ENCODE measurements at places on chromosomes 2 and 18.

- DNase-seq: no peak
Observed at GRCh38 chr2:8334866-8335325, 347.0 kb upstream of the ID2 start.

GRCh38 chr2:149536649-149537048 is 50.9 kb downstream of the MMADHC start:
- DNase-seq: no peak

GRCh38 chr2:65357095-65357958 is 75.1 kb downstream of the SPRED2 start:
- no peak for DNase-seq

DNA sequence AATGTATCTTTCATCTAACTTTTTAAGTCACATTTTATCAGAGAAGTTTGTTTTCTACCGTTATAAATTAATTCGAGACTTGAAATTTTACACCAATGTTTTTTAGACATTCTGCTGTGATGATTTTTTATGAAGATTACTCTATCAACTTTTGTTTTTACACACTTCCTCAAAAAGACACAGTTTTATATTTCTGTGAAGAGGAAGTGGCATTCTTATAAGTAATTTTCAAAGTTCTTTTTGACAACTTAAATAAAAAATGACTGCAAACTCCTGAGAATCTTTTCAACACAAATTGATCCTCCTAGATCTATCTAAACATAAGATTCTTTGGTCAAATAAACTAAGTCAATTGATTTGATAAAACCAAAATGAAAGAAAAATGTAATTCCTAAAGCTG is 13.7 kb downstream of the ANKRD44 start:
- no peak for DNase-seq

- no peak for DNase-seq
Observed at GRCh38 chr2:23622966-23623675, 238.1 kb downstream of the KLHL29 start.

- DNase-seq: no peak
Observed at GRCh38 chr2:218892693-218893348, 12.2 kb downstream of the WNT10A start.

DNA sequence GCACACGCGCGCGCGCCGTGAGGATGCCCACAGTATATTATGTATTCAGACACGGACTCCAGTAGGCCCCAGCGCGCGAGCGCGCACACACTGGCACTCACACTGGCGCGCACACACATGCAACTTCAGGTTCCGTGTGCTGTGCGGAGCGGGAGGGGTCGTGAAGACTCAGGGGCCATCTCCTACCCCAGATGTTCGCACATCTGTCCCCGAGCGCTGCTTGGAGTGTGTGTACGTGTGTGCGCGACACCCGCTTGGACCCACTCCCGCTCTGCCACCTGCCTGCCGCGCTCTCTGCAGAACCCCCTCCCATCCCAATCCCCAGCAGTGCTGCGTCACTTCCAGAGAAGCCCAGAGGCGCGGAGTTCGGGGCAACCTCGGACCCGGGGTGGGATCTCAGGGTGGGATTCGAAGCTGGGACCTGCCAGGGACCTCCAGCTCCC is 2.6 kb downstream of the NRP2 start:
- peak; percentile 72 for DNase-seq

DNA sequence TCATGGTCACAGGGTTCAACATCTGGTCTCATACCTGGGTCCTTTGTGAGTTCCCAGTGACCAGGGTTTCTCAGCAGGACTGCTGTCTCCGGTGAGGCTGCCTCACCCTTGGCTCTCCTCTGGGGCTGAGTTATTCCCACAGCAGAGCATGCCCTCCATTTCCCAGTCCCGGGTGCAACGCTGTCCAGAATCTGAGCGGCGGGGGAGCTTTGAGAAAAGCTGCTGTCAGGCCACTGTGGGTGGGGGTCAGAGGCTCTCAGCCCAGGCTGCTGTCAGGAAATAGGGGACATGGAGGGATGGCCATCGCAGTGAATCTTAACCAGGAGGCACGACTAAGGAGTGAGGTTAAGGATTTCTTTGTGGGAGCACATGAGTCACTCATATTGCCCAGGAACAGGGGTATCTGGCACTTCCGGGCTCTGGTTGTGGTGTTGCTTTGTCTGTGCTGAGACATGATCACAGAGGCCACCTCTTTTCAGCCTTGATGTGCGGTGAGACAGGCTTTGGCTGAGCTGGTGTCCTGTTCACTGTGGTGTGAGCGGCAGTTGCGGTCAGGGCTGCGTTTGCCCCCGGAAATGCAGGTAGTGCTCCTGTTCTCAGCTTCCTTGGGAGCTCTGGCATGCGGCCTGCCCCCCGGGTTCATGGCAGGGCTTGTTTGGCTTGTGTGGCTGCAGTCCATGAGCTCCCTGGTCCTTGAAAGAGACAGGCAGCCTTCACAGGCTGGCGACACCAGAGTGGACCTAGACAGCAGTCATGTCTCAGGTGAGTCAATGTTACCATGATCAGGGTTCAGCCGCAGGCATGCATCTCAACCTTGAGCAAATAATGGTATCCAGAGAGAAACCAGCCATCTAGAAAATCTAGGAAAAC is 310.7 kb upstream of the MYT1L start:
- no peak for DNase-seq

- no peak for DNase-seq
Observed at GRCh38 chr2:128162266-128162665, 71.3 kb downstream of the UGGT1 start.

DNA sequence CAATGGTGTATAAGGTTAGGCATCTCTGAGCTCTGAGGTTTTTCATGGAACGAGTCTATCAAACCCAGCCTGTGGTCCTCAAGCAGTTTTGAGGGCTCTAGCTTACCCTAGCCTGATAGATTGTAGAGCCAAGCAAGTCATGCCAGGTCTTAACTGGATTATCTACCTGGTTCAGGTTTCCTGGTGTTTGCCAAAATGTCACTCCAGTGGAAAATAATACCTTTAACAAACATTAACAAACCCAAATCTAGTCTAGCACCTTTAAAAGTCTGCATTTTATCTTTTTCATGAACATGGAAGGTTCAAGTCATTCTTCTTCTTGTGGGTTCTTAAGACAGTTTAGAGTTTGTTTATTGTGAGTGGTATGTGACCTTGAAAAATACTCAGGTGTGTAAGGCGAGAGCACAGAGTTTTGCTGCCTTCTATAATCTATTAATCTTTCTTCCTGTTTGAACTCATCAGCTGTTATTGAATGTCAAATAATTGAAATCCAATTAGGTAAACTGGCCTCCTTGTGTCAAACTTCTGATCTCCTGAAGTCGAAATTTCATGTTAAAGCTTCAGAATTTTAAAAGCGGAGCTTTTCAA is 13.4 kb upstream of the ADGRF3 start:
- no peak for DNase-seq

GRCh38 chr2:133503323-133503722 is 64.9 kb downstream of the NCKAP5 start:
- DNase-seq: no peak

DNA sequence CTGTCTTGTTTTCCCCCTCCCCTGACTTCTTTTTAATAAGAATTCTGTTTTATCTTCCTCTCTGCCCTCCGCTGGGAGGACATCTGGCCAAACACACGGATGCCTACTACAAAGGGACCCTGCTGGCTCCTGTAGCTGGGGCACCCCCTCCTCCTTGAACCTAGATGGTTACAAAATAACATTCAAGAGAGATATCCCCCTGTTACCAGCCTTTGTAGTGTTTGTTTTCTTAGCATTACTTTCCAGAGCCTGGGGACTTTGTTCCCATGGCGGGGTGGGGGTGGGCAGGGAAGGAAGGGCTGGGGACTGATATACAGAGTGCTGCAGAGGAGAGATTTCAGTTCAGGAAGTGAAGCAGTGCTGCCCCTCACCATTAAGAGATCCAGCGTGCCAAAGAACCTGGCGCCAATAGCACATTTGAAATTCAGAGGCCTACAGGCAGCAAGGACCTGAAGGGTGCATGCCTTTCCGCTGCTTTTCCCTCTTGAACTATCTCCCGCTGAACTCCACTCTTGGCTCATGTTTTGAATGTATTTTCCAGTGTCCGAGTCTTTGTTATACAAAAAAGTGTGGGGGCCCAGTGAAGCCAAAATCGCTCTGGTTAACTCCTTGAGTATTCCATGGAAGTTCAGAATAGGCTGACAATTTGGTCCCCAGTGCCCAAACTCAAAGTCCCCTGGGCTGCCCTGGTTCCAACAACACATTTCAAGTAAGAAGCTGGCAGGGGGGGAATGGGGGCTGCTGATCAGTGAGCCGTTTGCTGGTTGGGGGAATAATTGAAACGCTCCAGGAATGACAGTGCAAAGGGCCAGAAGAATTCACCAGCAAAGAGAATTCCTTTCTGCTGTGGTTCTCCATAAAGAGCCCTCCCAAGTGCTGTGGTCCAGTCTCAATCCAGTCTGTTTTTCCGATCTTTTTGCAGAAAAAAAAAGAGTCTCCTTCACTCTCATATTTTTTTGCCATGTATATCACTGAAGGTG is 94.8 kb upstream of the THOC1 start:
- DNase-seq: no peak

GRCh38 chr18:6109743-6110142 is 214.4 kb upstream of the TMEM200C start:
- DNase-seq: no peak

DNA sequence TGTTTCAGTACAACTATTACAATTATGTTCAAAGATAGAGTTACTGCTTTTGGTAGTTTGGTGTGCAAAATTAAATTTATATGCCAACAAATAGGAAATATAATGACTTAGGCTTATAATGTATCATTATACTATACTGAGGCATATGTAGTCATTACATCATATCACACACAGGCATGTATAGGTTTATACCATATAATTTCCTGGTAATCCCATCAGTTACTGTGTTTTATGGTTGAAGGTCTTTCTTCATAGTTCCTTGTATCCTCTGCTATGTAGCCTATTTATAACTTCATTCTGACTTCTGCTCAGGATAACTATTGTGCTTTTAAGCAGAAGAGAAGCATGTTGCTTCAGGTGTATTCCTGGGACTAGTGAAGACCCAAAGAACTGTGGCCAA is 110.5 kb downstream of the ZNF407 start:
- DNase-seq: no peak

DNA sequence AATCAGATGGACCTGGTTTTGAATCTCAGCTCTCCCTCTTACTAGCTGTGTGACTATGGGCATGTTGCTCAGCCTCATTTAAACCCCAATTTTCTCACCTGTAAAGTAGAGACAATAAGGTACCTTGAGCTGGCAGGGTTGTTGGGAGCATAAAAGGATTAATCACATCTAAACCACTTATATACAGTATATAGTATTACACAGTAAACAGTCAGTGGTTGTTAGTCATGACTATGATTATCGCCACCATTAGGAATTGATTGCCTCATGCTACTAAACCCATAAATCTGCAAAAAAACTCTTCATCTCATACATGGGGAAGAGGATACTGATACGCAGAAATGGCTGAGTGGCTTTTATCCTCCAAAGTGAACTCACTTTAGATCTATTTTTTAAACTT is 65.8 kb downstream of the INO80D start:
- DNase-seq: no peak

- no peak for DNase-seq
Observed at GRCh38 chr2:56100791-56101312, 82.9 kb upstream of the CCDC85A start.

GRCh38 chr2:174908284-174908683 is 96.9 kb downstream of the CHN1 start:
- DNase-seq: no peak

GRCh38 chr2:19228181-19228593 is 130.2 kb downstream of the OSR1 start:
- no peak for DNase-seq

DNA sequence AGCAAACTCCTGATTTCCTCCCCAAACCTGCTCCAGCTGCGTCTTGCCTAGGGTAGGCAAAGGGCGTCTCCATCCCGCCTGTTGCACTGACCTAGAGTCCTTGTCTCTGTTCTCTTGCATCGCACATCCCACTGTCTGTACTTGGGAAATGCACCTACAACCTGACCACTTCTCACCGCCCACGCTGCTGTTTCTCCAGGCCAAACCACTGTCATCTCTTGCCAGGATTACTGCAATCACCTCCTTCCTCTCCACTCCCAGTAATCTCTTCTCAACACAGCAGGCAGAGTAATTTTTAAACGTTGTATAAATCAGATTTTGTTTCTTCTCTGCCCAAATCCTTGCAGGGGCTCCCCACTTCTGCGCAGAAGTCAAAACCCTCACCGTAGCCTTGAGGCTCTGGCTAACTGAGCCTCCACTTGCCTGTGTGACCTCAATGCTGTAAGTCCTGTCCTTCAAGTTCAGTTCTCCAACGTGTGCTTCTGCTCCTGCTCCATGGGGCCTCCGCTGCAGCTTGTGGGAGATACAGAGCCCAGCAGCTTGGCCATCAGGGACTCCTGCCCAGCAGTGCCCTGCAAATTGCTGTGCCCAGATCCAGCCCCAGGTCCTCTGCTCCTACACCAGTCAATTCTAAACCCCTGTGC is 27.7 kb upstream of the SEMA4C start:
- no peak for DNase-seq

GRCh38 chr2:109371481-109372170 is 242.1 kb downstream of the SEPTIN10 start:
- DNase-seq: no peak

DNA sequence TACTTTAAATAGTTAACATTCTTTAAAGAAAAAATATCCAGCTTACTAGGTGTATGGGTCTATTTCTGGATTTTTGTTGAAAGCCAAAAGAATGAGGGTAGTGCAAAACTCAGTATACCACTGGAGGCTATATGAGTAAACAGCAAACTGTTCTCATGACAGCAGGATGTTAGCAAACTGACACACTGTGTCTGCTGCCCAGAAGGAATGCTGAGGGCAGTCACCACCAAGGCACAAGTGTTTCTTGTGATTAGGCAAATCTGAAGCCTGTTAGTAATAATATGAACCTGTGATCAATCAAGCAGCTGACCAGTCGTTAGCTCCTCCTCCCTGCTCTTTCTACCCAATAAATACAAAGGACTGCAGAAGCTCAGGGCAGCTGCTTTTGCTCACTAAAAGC is 50.5 kb upstream of the SULT1C3 start:
- no peak for DNase-seq

DNA sequence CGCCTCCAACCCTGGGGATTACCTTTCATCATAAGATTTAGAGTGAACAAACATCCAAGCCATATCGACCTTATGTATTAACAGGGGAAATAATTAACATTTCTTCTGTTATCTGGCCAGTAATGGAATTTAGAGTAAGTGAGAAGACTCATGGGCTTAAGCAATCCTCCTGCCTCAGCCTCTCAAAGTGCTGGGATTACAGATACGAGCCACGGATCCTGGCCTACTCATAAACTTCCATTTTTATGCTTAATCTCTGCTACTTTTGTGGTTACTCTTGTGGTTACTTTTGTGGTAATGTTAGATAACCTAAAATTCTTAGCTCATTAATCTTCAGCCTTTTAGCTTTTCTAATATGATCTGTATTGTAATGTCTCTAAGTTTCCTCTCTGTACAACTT is 159.3 kb upstream of the SLC8A1 start:
- no peak for DNase-seq

- DNase-seq: peak; percentile 76
Observed at GRCh38 chr18:21179590-21180220, 62.3 kb upstream of the GREB1L start.

All from NCI-H446 (cell line).